ENCODE measurements at places on chromosomes 5 and 9.

DNA sequence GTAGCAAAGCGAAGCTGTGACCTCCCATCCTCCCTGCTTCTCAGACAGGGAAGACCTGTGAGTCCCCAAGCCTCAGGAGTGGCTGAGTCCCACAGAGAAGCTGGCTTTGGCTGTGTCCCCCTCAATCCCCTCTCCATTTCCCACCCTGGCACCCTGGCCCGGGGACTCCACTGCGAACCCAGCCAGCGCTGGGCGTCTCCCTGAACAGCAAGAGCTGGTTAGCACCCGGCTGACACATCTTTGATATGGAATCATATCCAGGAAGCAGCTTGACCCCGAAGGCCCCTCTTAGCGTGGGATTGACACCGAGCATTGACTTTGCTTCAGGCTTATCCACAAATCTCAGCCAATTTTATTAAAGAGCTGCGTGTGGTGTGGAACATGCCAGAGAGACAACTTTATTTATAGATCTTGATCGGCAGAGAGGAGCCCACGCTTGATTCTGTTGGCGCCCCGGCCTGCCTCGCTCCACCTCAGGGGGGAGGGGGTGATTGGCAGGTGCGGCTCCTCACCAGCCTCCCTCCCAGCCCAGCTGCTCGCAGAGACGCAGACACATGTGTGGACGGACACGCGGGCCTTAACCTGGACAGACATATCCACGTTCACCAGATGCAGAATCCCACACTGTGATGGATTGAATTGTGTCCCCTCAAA, 120.7 kb upstream of the MVB12B start:
- DNase-seq, result no peak

- no peak for DNase-seq
Measured at GRCh38 chr5:169566202-169566601, 17.4 kb upstream of the SPDL1 start.

- no peak for DNase-seq
Measured at GRCh38 chr5:170741801-170742200, 41.7 kb upstream of the GABRP start.

- DNase-seq, result no peak
Measured at GRCh38 chr5:150642567-150642927, 2.1 kb downstream of the SYNPO start.

DNA sequence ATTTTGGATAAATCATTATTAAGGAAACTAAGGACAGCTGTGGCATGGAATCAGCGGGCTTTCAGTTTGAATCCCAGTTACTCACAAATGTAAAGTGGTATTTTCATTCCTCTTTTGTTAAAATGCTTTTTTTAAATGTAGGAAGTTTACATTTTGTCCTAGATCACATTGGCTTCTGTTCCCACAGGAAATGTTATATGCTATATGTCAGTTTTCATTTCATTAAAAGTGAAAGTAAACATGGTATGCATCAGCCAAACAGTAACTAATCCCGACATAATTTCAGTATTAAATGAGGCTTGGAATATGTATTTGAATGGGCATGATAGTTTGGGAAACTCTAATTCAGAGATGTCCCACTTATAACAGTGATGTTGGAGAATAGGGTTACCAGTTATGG, 18.6 kb upstream of the SMIM15 start:
- peak; percentile 54 for DNase-seq

- no peak for DNase-seq
Measured at GRCh38 chr9:135792268-135793128, 90.5 kb downstream of the KCNT1 start.
